ENCODE measurements at places on chromosomes 4 and X.

- DNase-seq: no peak
These were observed 222.1 kb upstream of the RPL34 start for GRCh38 chr4:108398316-108398715.

- DNase-seq: no peak
These were observed 85.9 kb upstream of the GPR34 start for GRCh38 chrX:41602816-41603345.

DNA sequence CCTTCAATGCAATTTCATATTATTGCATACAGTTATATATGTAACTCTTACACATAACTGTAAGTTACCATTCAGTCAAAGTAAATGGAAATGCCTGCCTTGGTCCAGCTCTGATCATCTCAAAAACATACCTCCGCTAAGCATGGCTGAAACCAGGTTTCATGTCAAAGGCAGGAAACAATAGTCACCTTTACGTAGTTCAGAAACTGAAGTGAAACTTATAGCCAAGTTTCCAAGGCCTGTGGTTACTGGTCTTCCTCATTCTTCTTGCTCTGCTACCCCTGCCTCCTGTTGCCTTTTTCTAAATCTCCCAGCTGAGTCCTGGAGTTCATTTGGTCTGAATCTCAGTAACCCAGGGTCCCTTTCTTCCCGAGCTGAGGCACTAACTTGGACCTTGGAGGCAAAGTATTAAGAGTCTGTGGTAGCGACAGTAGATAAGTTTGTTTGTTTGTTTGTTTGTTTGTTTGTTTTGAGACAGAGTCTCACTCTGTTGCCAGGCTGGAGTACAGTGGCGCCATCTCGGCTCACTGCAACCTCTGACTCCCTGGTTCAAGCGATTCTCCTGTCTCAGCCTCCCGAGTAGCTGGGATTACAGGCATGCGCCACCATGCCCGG, 30.8 kb downstream of the DAPP1 start:
- no peak for DNase-seq

GRCh38 chrX:116427978-116428377, 8.4 kb upstream of the SLC6A14 start:
- DNase-seq: no peak

GRCh38 chrX:43423876-43424275, 232.2 kb upstream of the MAOA start:
- no peak for DNase-seq

All from H4 (cell line).